ENCODE measurements at places on chromosomes 5 and 9.

DNA sequence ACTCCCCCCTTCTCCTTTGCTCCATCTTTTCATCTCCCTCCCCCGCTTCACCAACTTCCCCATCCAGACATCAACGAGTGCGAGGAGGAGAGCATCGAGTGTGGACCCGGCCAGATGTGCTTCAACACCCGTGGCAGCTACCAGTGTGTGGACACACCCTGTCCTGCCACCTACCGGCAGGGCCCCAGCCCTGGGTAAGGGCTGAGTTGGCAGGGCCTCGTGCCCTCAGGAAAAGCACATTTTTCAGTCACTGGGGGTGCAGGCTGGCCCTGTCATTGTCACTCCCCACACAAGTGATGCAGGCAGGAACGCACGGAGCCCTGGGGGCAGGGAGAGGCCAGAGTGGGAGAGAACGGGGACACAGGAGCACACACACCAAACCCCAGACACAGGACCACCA is 12.4 kb upstream of the ASS1 start:
- DNase-seq: no peak

GRCh38 chr5:175692235-175692995 is 34.5 kb downstream of the HRH2 start:
- DNase-seq: no peak

- DNase-seq: no peak
Measured at GRCh38 chr5:169944922-169945680, 35.2 kb downstream of the INSYN2B start.

- DNase-seq: no peak
Measured at GRCh38 chr5:92353107-92354030, 970.3 kb upstream of the ARRDC3 start.

GRCh38 chr5:149838881-149839739 is 105.5 kb downstream of the PDE6A start:
- no peak for DNase-seq

GRCh38 chr5:7683753-7684152 is 167.2 kb downstream of the CFAP90 start:
- DNase-seq: no peak

- DNase-seq: no peak
Measured at GRCh38 chr5:138233280-138233679, 20.2 kb upstream of the CDC23 start.

- DNase-seq: no peak
Measured at GRCh38 chr9:121562301-121562700, 62.7 kb upstream of the GGTA1 start.

DNA sequence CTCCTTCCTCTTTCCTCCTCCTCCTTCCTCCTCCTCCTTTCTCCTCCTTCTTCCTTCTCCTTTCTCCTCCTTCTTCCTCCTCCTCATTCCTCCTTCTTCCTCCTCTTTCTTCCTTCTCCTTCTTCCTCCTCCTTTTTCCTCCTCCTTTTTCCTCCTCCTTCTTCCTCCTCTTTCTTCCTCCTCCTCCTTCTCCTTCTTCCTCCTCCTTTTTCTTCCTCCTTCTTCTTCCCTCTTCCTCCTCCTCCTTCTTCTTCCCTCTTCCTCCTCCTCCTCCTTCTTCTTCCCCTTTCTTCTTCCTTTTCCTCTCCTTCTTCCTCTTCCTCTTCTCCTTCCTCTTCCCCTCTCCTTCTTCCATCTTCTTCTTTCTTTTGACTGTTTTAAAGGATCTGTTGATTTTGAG is 538.8 kb downstream of the TMEM38B start:
- no peak for DNase-seq

GRCh38 chr9:127166111-127166510 is 43.7 kb upstream of the ANGPTL2 start:
- no peak for DNase-seq

DNA sequence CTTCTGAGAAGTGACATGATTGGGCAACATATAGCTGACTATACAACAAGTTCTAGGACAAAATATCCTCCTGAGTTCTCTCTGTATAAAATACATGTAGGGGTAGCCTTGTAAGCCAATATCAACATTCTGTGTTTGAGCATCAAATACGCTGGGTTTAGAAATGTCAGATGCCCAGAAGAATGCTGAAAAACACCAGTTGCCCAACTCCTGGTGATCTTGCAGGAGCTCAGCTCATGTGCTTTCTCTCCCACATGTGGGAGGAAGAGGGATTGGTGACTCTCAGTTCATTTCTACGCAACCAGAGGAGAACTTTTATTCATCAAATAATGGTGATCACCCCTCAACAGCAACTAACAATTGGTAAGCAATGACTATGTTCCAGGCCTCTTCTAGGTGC is 810.9 kb upstream of the ACO1 start:
- DNase-seq: no peak

DNA sequence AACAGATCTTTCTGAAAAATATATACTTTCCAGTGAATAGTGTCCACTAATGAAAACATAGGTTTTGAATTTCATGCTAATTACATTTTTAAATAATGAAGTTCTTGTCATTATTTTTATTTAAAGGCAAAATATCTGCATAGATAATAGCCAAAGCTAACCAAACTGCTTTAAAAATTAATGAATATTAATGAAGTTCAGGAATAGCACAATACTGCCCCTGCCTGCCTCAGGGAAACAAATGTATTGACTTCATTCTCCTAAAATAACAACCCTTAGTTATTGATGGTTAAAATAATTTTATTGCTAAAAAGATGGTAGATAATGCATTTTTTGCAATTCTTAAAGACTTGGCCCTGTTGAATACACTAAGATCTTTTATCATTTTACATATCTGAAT is 103.6 kb upstream of the SSBP2 start:
- DNase-seq: no peak

DNA sequence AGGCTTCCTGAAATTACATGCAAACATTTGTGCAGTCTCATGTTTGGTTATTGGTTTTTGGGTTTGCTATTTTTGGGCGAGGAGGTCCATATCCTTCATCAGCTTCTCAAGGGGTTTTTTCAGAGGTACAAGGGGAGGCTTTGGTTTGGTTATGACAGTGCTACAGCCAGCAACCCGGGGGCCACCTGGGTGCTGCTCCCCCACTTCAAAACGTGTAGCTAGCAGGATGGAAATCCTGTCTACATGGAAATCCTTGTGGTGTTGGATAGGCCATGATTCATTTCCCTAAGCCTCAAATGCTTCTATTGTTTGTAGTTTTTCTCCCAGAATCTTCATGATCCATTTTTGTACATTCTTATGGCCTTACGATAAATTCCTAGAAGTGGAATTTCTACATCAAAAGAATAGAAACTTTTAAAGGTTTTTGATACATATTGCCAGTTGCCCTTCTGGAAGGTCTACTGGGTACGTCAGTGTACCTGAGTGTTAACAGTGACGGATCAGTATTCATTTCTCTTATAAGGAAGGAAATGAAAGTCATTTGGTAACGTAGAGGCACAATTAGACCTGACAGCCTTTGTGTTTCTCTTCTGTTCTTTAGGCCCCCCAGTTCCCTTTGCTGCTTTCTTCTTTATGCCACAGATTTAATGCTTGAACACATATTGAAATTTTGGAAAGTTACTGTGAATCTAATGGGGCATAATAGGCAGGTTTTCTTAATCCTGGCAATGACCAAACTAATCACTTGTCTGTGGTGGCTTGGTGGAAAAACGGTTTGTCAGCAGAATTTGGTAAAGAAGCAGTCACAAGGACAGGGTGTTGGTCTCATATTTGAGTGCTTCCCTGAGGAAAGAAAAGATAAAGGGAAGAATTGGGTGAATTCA is 69.7 kb upstream of the ABL1 start:
- no peak for DNase-seq

GRCh38 chr9:129607027-129607387 is 13.9 kb downstream of the C9orf50 start:
- DNase-seq: no peak

GRCh38 chr5:33065131-33065530 is 354.0 kb downstream of the NPR3 start:
- no peak for DNase-seq

GRCh38 chr5:174454464-174454863 is 269.9 kb upstream of the MSX2 start:
- DNase-seq: no peak

- DNase-seq: no peak
Measured at GRCh38 chr9:3397766-3398165, 128.0 kb downstream of the RFX3 start.

DNA sequence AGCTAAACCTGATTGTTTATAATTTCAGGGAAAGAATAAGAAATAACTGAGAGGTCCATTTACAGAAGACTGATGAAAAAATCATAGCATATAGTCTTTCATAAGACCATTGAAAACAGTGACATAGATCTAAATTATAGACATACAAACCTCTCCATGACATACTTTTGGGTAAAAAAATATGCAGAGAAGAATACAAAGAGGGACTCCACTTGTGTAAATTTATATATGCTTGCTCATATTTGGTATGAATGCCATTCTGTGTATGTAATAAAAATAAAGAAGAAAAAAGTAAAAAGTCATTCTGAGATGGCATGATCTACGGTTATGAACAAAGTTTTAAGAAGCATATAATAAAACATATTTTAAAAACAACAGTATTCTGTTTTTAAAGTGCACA is 310.7 kb downstream of the ASTN2 start:
- no peak for DNase-seq

- DNase-seq: no peak
Measured at GRCh38 chr9:27856054-27856453, 282.8 kb upstream of the C9orf72 start.

DNA sequence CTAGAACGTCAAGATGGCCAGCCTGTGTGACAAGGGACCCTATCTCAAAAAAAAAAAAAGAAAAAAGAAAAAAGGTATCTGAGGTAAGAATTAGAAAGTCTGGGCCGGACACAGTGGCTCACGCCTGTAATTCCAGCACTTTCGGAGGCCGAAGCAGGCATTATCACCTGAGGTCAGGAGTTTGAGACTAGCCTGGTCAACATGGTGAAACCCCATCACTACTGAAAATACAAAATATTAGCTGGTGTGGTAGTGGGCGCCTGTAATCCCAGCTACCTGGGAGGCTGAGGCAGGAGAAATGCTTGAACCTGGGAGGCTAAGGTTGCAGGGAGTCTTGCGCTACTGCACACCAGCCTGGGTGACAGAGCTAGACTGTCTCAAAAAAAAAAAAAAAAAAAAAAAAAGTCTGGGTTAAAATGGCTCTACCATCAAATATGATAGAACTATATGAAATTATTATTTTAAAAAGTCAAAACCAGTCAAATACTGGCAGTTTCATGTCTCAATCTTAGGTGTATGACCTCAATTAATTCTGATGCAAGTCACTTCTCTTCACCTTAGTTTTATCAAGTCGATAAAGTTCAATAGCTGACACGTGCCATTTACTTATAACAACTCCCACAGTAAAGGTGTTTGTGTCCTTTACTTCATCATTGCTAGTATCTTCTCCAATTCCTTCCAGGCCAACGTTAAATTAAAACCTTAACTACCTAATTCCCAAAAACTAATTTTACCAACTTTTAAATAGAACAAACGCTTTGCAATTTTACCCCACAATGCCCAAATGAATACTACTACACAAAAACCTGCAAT is 1.1 kb downstream of the RPS23 start:
- DNase-seq: no peak

- DNase-seq: no peak
Measured at GRCh38 chr9:121262953-121263352, 5.0 kb upstream of the GSN start.

DNA sequence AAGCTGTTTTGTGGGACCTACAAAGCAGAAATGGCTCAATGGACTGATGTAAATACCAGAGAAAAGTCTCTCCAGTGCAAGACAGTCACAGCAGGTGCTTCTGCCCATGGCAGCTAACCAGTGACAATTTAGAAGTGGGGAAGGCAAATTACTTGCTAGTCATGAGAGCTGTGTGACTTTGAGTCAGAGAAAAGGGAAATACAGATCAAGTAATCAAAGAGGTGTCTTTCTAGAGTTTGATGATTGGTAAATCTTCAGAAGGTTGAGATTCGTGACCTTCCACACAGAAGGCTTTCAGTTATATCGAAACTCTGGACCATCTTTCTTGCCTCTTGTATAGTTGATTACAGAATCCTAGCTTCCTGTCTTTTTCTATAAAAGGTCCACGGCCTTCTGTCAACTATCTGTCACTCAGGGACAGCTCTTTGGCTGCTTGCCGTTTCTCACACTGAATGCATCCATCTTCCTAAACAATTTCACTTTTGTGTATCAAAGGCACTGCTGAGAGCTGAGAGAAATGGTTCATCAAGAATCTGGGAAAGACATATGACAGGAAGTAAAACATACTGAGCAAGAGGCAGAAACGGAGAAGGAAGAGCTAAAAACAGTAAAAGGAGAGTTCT is 993.9 kb upstream of the ACO1 start:
- DNase-seq: no peak

DNA sequence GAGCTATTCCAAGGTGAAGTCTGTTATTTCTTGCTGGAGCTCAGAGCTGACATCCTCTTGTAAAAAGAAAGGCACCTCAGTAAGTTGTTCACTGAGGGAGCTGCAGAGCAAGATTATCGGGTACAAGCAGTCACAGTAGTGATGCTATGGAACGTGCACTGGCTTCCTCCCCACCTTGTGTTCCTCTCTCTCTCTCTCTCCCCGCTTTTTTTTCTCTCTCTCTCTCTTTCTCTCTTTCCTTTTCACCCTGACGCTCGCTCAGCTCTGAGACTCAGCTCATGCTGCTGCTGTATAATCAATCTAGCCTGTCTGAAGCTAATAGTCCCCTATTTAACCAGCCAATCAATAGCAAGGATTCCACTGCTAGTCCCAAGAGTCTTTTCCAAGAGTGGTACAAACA is 587.6 kb upstream of the CDH18 start:
- DNase-seq: no peak

- no peak for DNase-seq
Measured at GRCh38 chr9:97673922-97674321, 23.2 kb downstream of the XPA start.

DNA sequence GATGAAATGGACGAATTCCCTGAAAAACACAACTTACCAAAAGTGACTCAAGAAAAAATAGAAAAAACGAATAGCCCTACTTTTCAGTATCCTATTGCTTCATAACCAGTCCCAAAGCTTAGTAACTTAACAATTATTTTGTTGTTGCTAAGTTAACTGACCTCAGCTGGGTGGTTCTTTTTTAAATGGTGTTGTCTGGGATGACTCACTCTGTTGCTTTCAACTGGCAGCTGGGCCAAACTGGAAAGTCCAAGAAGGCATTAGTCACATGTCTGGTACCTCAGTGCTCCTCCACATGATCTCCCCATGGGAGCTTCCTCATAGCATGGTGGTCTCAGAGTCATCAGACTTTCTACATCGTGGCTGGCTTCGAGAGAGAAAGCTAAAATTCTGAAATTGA is 47.8 kb upstream of the ADAMTS2 start:
- DNase-seq: no peak

- DNase-seq: peak; percentile 81
Measured at GRCh38 chr5:22835686-22836085, 17.5 kb downstream of the CDH12 start.
